ENCODE measurements at places on chromosomes 3 and 15. TPM values are rescaled to one million over a fixed set of nuclear protein-coding genes. Genes with fewer than 3 reads are reported as not detected.
A peak's percentile ranks its signal among the peaks of the same experiment; 100 is the strongest.

- no peak for DNase-seq
- no peak overlapping the region for H3K4me3 ChIP-seq
- no peak overlapping the region for H3K27ac ChIP-seq
- no peaks in the 10 kb centered on the region for H3K27me3 ChIP-seq
- no peaks in the 10 kb centered on the region for H3K4me1 ChIP-seq
Measured at GRCh38 chr3:166089575-166089974, 252.4 kb upstream of the BCHE start.

DNA sequence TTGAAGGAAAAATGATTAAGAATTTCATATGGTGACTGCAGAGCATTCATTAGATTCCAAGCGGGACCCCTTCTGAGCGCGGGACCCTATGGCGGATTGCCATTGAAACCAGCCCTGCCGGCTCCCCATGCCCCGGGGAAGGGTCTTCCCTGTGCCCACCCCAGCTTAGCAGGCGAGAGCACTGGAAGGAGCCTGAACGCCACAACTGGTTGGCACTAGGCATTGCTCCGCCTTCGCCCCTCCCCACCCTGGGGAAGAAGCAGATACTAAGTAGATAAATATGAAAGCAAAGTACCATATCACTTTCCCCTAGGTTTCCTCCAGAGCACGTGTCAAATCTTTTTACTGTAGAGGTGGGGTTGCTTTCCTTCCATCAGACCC lies 70.7 kb downstream of the CYP19A1 start:
- peaks cover 4% of the 10 kb centered on the region for H3K4me1 ChIP-seq
- DNase-seq = no peak
- no peak overlapping the region for H3K4me3 ChIP-seq
- no peaks in the 10 kb centered on the region for H3K27me3 ChIP-seq

DNA sequence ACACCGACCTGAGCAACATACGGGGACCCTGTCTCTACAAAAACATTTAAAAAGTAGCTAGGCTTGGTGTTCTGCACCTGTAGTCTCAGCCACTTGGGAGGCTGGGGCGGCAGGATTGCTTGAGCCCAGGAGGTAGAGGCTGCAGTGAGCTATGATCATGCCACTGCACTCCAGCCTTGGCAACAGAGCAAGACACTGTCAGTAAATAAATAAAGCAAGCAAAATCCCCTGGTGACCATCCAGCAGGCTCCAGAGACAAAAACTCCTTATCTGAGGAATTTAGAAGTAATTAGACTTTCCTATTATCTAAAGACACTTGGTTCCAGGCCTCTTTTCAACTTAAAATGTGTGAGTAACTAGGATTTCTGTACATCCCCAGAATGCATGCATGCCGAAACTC lies 29.5 kb upstream of the ZNF774 start:
- no peaks in the 10 kb centered on the region for H3K36me3 ChIP-seq
- H3K27me3 ChIP-seq = no peaks in the 10 kb centered on the region
- no peak overlapping the region for H3K4me3 ChIP-seq
- peaks cover 10% of the 10 kb centered on the region for H3K4me1 ChIP-seq
- H3K27ac ChIP-seq = no peak overlapping the region
- DNase-seq = no peak

Gene P2RY14
- 6.2 TPM for total RNA-seq

DNA sequence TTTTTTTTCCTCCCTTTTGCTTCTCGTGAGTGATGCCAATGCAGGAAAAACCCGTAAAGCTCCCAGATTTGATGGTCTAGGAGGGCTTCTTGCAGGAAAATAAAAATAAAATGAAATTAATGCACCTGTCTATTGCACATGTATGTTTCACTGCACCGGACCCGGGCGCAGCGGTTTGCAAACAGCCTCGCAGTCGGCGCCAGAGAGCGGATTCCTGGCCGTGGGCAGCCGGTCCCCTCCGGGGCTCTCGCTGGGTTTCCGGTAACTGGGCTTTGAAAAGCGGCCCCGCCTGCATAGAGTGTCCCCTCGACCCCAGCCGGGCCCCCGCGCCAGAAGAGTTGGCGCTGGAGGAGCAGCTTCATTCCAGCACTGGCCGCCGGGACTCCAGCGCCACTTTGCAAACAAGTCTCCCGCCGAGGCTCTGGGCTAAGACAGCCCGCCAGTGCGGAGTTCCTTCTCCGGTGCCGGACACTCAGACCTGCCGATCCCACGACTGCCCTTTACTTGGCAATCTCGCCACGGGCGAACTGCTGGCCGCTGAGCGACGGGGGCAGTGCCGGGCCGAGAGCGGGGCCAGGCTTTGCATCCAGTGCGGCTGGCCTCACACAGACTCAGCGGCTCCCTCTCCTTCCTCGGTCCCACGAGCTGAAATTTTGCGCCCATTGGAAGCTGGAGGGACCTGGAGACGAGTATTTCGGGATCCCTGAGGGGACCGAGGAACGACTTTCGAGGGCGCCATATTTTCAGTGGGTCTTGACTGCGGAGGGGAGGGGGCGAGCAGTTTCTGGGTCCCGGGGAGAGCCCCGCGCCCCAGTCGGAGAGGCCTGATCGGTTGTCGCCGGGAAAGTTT lies 225.9 kb upstream of the C2CD4B start:
- no peaks in the 10 kb centered on the region for H3K27me3 ChIP-seq
- H3K4me1 ChIP-seq = peaks cover 17% of the 10 kb centered on the region
- H3K4me3 ChIP-seq = peak overlapping the region; percentile 74
- H3K27ac ChIP-seq = peak overlapping the region; percentile 71

- H3K4me1 ChIP-seq = no peaks in the 10 kb centered on the region
- no peak overlapping the region for H3K4me3 ChIP-seq
- H3K36me3 ChIP-seq = no peaks in the 10 kb centered on the region
- DNase-seq = no peak
Measured at GRCh38 chr3:155549087-155549486, 195.8 kb downstream of the PLCH1 start.

DNA sequence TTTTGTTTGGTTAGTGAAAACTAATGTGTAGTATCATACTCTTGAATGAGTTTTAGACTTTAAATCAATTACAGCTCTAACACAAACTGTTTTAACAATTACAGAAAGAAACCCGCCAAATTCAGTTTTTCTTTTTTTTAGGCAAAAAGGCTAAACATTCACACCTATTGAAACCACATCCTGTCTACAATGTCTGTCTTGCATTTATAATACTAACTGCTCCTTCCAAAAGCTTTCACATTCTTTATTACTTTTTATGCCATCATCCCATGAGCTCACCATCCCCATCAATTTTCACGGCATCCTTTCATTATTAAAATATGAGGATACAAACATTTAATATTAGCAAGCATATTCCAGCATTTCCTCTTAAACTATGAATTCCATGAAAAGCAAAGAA lies 593.3 kb downstream of the FOXP1 start:
- H3K27ac ChIP-seq = no peak overlapping the region
- no peak overlapping the region for H3K4me3 ChIP-seq
- no peaks in the 10 kb centered on the region for H3K27me3 ChIP-seq
- peaks cover 21% of the 10 kb centered on the region for H3K36me3 ChIP-seq
- H3K4me1 ChIP-seq = no peaks in the 10 kb centered on the region

- no peak overlapping the region for H3K4me3 ChIP-seq
- no peak for DNase-seq
- no peaks in the 10 kb centered on the region for H3K27me3 ChIP-seq
- H3K4me1 ChIP-seq = no peaks in the 10 kb centered on the region
- H3K36me3 ChIP-seq = no peaks in the 10 kb centered on the region
Measured at GRCh38 chr3:126026277-126026751, 57.3 kb downstream of the ROPN1B start.

- no peaks in the 10 kb centered on the region for H3K27me3 ChIP-seq
- H3K4me3 ChIP-seq = no peak overlapping the region
- H3K36me3 ChIP-seq = no peaks in the 10 kb centered on the region
- H3K4me1 ChIP-seq = no peaks in the 10 kb centered on the region
Measured at GRCh38 chr3:159583662-159584061, 405.0 kb upstream of the IL12A start.

DNA sequence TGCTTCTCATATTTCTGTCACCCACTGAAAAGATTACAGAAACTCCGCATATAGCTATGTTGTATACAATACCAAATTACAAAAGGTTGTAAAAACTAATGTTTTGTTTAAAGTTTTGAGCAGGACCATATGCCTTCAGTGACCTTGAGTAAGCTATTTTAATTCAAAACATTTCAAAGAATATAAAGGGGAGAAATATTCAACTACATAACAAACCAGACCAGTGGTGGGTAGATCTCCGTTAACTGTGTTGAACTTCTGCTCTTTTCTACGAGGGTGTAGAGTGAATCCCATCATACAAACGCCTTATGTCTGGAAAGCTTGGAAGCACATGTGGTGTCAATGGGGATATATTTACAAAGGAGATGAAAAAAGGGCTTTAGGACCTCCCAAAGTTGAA lies 68.4 kb upstream of the NR2F2 start:
- no peak overlapping the region for H3K27ac ChIP-seq
- no peaks in the 10 kb centered on the region for H3K27me3 ChIP-seq
- no peak overlapping the region for H3K4me3 ChIP-seq
- no peak for DNase-seq

Gene BOC
- 18.3 TPM for total RNA-seq

GRCh38 chr15:88623061-88623460 lies 1.9 kb downstream of the AEN start:
- peaks cover 46% of the 10 kb centered on the region for H3K4me1 ChIP-seq
- no peak for DNase-seq
- no peak overlapping the region for H3K27ac ChIP-seq
- H3K4me3 ChIP-seq = peak overlapping the region; percentile 86
- no peaks in the 10 kb centered on the region for H3K27me3 ChIP-seq

Gene CAMP
- not detected for total RNA-seq

- no peak for DNase-seq
- no peak overlapping the region for H3K4me3 ChIP-seq
- no peaks in the 10 kb centered on the region for H3K4me1 ChIP-seq
- H3K27me3 ChIP-seq = no peaks in the 10 kb centered on the region
- no peak overlapping the region for H3K27ac ChIP-seq
- H3K36me3 ChIP-seq = no peaks in the 10 kb centered on the region
Measured at GRCh38 chr3:183477801-183478456, 49.5 kb upstream of the MCF2L2 start.

GRCh38 chr3:138468886-138469285 lies 34.5 kb downstream of the ESYT3 start:
- DNase-seq = no peak
- H3K27me3 ChIP-seq = no peaks in the 10 kb centered on the region
- H3K27ac ChIP-seq = peak overlapping the region; percentile 68
- peaks cover 55% of the 10 kb centered on the region for H3K36me3 ChIP-seq
- peaks cover 8% of the 10 kb centered on the region for H3K4me1 ChIP-seq

GRCh38 chr3:138351151-138351550 lies 2.8 kb downstream of the MRAS start:
- no peaks in the 10 kb centered on the region for H3K36me3 ChIP-seq
- no peak overlapping the region for H3K4me3 ChIP-seq
- DNase-seq = no peak
- no peak overlapping the region for H3K27ac ChIP-seq

Gene TRPM1
- not detected for total RNA-seq

DNA sequence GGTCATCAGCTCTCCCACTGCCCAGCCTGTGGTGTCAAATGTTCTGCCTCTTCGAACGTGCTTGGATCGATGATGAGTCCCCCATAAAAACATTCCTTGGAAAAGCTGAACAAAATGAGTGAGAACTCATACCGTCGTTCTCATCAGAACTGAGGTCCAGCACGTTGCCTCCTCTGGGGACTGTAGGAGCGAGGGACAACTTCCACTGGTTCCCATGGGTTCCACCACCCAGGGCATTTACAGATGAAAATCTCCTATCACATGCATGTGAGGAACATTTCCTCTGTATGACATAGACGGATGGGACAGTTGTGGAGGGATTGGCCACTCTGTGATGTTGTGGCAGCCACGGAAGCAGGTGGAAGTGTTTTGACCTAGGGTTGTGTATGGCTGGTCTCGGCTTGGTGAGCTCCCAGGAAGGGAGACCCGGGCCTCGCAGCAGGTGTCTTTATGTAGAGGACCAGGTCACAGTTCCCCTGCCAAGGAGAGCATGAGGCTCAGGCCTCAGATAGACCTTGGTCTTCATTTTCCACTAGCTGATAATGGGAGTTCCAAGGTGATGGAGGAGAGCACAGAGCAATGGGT lies 113.0 kb downstream of the SNRPN start:
- no peaks in the 10 kb centered on the region for H3K27me3 ChIP-seq
- H3K27ac ChIP-seq = no peak overlapping the region
- H3K36me3 ChIP-seq = peaks cover 100% of the 10 kb centered on the region
- no peaks in the 10 kb centered on the region for H3K4me1 ChIP-seq
- no peak for DNase-seq

Gene ACVR2B
- 7.4 TPM for total RNA-seq

GRCh38 chr3:177351757-177352158 lies 154.5 kb upstream of the TBL1XR1 start:
- H3K36me3 ChIP-seq = no peaks in the 10 kb centered on the region
- H3K27me3 ChIP-seq = no peaks in the 10 kb centered on the region
- peaks cover 10% of the 10 kb centered on the region for H3K4me1 ChIP-seq
- no peak for DNase-seq

GRCh38 chr15:99704444-99704838 lies 28.8 kb downstream of the LYSMD4 start:
- no peak overlapping the region for H3K4me3 ChIP-seq
- DNase-seq = no peak
- no peaks in the 10 kb centered on the region for H3K36me3 ChIP-seq
- peaks cover 40% of the 10 kb centered on the region for H3K4me1 ChIP-seq

Gene RBM5
- 713 TPM for total RNA-seq

Gene CFAP100
- 10.7 TPM for total RNA-seq

- DNase-seq = no peak
- H3K36me3 ChIP-seq = no peaks in the 10 kb centered on the region
- no peaks in the 10 kb centered on the region for H3K4me1 ChIP-seq
- no peak overlapping the region for H3K4me3 ChIP-seq
Measured at GRCh38 chr3:22966349-22966748, 236.8 kb upstream of the UBE2E2 start.

- no peaks in the 10 kb centered on the region for H3K4me1 ChIP-seq
- no peaks in the 10 kb centered on the region for H3K36me3 ChIP-seq
- no peak for DNase-seq
- H3K27me3 ChIP-seq = no peaks in the 10 kb centered on the region
- H3K27ac ChIP-seq = no peak overlapping the region
Measured at GRCh38 chr3:105526360-105527111, 159.8 kb downstream of the ALCAM start.

Gene XIRP1
- 0.07 TPM for total RNA-seq

- no peaks in the 10 kb centered on the region for H3K27me3 ChIP-seq
- peaks cover 2% of the 10 kb centered on the region for H3K4me1 ChIP-seq
- DNase-seq = no peak
- H3K36me3 ChIP-seq = peaks cover 9% of the 10 kb centered on the region
- H3K4me3 ChIP-seq = no peak overlapping the region
- no peak overlapping the region for H3K27ac ChIP-seq
Measured at GRCh38 chr3:146189519-146190173, 28.7 kb upstream of the PLOD2 start.

DNA sequence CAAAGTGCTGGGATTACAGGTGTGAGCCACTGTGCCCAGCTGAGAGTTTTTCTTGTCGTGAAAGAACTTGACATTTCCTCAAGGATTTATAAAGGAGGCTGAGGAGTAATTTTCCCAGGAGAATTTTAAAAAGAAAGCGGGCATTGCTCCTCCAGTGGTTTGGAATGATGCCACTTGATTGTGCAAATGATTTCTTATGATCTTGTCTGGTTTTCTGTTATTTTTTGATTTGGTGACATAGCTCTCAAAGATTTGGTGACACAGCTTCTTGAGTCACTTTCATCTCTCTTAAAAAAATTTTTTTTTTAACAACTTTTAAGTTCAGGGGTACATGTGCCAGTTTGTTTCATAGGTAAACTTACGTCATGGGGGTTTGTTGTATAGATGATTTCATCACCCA lies 24.6 kb upstream of the NFKBIZ start:
- H3K4me3 ChIP-seq = no peak overlapping the region
- no peaks in the 10 kb centered on the region for H3K36me3 ChIP-seq
- peaks cover 27% of the 10 kb centered on the region for H3K4me1 ChIP-seq
- no peak for DNase-seq
- no peaks in the 10 kb centered on the region for H3K27me3 ChIP-seq

Measured in upper lobe of left lung (tissue), 6 donors.